ENCODE measurements at places on chromosomes 7 and 10.

DNA sequence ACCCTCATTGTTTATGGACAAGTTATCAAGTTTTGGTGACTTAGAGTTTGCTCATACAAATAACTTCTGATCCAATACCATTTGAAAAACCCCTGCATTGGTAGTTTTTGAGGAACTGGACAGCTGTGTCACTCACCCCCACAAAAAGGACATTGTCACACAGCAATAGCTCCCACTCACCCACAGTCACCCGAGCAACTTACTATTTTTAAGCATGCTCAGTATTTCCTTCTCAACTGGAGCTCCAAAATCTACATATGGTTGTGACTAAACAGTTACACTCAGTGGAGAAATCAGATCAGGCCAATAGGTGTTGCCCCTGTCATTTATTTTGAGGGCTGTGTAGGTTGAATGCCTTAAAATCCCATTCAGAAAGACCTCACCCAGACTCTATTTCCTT, 165.2 kb upstream of the AUTS2 start:
- no peak for DNase-seq

DNA sequence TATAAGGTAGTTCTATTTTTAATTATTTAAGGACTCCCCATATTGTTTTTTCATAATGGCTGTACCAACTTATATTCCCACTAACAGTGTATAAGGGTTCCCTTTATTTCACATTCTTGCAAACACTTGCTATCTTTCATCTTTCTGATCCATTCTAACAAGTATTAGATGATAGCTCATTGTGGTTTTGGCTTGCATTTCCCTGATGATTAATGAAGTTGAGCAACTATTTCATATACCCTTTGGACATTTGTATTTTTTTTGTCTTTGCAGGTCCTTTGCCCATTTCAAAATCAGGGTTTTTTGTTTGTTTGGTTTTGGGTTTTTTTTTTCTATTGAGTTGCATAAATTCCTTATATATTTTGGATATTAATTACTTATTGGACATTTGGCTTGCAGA, 107.2 kb downstream of the EPC1 start:
- DNase-seq: no peak

DNA sequence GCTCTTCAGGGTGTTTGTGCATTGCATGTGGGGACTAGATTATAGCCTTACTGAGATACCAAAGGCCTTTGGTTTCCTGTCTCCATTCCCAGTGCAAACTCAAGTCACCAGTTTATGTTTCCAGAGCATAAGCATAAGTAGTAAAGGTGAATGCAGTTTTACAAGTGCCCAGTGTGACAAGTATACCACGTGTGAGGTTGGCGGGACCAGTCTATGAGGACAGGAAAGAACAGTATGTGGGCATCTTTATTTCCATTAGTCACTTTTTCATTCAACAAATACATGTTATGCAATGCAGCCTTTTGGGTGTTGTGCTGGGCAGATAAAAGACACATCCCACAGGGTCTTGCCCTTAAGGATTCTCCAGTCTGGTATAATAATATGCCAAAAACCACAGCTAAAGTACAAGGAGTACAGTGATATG, 146.5 kb downstream of the ARID5B start:
- no peak for DNase-seq

DNA sequence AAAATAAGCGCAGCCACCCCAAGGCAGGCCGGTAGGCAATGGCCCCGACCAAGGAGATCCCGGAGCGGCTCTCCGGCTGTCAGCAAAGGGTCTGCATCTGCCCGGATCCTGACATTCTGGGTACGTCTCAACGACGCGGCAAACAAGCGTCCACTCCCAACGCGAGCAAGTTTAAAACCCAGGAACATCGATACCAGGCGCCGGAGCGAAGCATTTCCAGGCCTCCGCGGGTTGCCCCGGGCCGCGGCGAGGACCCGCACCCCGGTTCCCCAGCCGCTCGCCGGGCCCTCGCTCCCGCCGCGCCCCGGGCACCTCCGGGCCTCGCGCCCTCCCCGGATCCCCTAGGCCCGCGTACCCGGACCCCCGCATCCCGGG, 453 bp downstream of the URGCP start:
- DNase-seq: peak; percentile 37

- DNase-seq: no peak
These were observed 98.5 kb downstream of the ST7 start for GRCh38 chr7:117051808-117052207.

GRCh38 chr10:52706332-52707070, 66.1 kb downstream of the MBL2 start:
- no peak for DNase-seq

GRCh38 chr7:36475381-36475780, 85.7 kb downstream of the ANLN start:
- no peak for DNase-seq

DNA sequence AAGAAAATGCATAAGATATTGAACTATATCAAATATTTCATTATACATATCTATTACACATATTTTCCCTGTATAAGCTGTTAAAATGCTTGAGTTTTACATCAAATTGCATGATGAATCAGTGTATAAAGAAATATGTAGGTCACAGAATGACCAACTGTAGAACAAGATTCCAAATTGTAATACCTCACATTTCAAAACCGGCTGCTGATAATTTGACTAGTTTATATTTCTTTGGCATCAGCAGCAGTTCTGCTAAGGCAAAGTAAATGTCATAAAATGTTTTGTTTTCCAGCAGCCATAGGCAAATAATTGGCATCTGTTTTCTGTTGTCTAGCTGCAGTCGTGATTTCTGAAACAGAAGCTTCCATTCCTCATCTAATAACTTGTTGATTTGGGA, 633.9 kb downstream of the ARL4A start:
- DNase-seq: no peak

GRCh38 chr10:98074315-98074911, 44.0 kb upstream of the CRTAC1 start:
- DNase-seq: peak; percentile 30

- DNase-seq: no peak
These were observed 85.3 kb upstream of the CARD11 start for GRCh38 chr7:3128857-3129490.

DNA sequence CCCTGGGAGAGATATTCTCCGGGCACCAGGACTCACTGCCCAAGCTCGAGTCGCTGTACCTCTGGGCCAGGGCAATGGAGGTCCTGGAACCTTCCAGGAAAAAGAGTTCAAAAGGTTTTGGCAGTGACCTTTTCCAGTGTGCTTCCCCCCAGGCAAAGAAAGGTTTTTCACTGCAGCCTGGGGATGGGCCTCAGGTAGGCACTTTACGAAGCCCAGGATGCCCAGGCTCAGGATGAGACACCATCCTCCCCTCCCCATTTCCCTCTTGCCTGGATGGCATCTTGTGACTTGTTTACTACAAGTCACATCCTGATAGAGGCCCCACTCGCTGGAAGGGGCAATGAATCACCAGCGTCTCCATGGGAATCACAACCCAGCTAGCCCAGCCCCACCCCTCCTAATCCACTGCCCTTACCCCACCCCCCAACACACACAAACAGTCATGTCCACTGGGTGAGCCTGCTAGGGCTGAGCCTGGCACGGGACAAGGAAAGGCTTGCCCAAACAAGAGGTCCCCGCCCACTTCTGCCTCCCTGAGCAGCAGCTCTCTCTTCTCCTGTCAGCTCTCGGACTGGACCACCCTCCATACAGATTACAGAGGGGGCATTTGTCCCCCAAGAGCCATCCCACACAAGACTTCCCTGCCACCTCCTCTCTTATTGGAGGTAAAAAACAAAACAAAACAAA, 93.8 kb upstream of the SMNDC1 start:
- peak; percentile 94 for DNase-seq

GRCh38 chr10:81109200-81109752, 571.6 kb downstream of the SH2D4B start:
- no peak for DNase-seq

- DNase-seq: peak; percentile 49
These were observed 6.1 kb downstream of the CHST3 start for GRCh38 chr10:71970331-71970730.

GRCh38 chr7:26157520-26158105, 5.6 kb downstream of the NFE2L3 start:
- DNase-seq: no peak

DNA sequence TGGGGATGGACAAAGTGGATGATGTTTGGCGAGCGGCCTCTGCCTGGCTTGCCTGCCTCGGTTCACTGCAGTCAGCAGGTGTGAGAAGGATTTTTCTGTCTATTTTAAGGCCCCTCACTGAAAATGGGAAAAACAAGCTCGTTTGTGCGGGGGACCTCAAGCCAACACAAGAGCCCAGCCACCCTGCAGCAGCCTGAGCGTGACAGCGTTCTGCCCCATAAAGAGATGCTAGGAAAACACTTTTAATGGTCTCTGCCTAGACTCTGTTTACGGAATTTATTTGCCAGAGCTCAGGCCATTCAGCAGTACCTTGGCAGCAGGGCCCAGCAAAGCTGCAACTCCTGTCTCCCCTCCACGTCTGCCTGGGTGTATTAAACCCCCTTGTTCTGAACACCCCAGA, 131.7 kb downstream of the GRK5 start:
- DNase-seq: no peak

DNA sequence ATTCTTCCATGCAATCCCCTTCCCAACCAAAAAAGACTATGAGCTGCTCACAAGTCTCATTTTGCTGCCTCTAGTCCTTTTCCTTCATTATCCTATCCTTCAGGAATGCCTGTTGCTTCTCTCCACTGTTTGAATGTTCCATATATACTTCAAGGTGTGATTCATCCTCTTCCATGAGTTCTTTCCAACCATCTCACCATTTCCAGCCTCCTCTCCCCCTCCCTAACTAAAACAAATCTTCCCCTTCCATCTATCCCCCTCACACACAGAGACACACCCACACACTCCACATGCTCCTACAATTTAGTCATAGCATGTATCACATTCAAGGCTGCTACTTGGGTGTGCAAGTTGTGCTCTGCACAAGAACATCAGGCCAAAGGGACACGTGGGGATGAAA, 254.3 kb downstream of the DYNC1I1 start:
- DNase-seq: peak; percentile 46

GRCh38 chr10:62528441-62528840, 154.3 kb downstream of the ZNF365 start:
- DNase-seq: no peak

DNA sequence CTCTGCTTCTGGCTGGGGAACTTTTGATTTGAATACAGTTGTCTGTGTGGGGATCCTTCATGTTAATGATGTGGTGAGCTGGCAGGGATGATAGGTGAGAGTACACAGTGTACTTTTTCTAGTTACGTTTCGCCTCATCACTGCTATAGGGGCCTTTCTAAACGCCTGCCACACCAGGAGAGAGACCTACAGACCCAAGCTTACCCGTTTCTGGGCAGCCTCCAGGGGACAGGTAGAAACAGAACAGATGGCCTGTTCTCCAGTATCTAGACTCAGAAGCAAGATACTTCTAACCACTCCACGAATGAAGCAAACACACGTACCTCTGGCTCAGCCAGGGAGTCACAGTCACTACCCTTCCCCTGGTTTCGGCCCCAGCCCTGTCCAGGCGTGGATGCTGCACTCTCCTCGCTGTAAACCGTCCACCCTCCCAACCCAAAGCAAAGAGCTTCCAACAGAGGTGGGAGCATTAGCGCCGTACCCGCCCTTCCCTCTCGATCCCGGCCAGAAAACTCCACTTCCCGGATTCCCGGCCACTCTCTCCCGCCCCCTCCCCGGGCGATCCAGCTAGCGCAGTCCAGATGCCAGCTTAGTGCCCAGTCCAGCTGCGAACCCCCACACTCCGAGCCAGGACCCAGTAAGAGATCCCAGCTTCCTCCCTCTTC, 1.2 kb downstream of the CCDC6 start:
- DNase-seq: peak; percentile 42

DNA sequence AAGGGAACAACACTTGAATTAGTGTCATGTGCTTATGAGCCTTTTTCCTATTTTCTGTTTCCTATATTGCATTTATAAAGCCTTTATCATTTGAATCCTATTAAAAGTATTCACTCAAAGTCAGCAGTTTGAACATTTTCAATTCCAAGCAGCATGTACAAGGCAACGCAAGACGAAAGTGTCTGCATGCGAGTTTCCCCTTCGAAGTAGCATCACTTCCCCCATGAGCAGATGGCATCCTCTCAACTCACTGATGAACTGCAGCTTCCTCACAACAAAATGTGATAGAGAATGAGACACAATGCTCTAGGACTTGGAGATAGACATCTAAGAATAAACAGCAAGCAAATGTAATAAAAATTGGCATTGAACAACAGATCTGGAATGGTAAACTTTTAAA, 270.7 kb downstream of the PRPF18 start:
- no peak for DNase-seq
